ENCODE measurements at places on chromosomes 3 and 15. TPM values are rescaled to one million over a fixed set of nuclear protein-coding genes. Genes with fewer than 3 reads are reported as not detected.

Gene CILP
- 3.0 TPM for total RNA-seq

Gene LDHAL6B
- not detected for total RNA-seq

Gene CISH
- total RNA-seq, result 41.1 TPM

Gene PLXND1
- 207 TPM for total RNA-seq

Gene FANCD2
- 3.0 TPM for total RNA-seq

Gene GOLGA8T
- not detected for total RNA-seq

Gene TP53BP1
- total RNA-seq, result 32.1 TPM

Gene CPNE9
- not detected for total RNA-seq

Gene FILIP1L
- total RNA-seq, result 21.0 TPM

Gene FOXP1
- total RNA-seq, result 114 TPM

Gene SNURF
- total RNA-seq, result 7.0 TPM

Gene DPPA2
- total RNA-seq, result not detected

Gene ZPLD1
- total RNA-seq, result not detected

Gene KLHL40
- total RNA-seq, result not detected

Gene CAND2
- total RNA-seq, result 2.3 TPM

Gene GPR15
- total RNA-seq, result 2.1 TPM

Gene PIERCE2
- not detected for total RNA-seq

Gene C3orf70
- 1.7 TPM for total RNA-seq

Gene ROBO1
- 29.0 TPM for total RNA-seq

Gene CACNA2D3
- total RNA-seq, result 6.5 TPM

Gene FOXB1
- not detected for total RNA-seq

Gene ZNF662
- total RNA-seq, result 9.5 TPM

Gene UROC1
- total RNA-seq, result not detected

Gene CCR4
- total RNA-seq, result 1.1 TPM

Gene TRIM42
- total RNA-seq, result not detected

Gene KCNMB2
- total RNA-seq, result not detected

Gene MCF2L2
- total RNA-seq, result 1.0 TPM

Gene PXYLP1
- total RNA-seq, result 6.8 TPM

Gene ZMAT3
- total RNA-seq, result 19.5 TPM

Gene GOLGA6A
- not detected for total RNA-seq

Gene DTWD1
- total RNA-seq, result 10.8 TPM

Gene FBXW12
- total RNA-seq, result not detected

Gene ACP3
- 13.6 TPM for total RNA-seq

Gene CD200R1
- 0.76 TPM for total RNA-seq

Gene CNTN6
- 29.3 TPM for total RNA-seq

Gene CMTM7
- total RNA-seq, result 45.8 TPM

Gene FGD5
- total RNA-seq, result 52.4 TPM

Gene SNTN
- total RNA-seq, result 17.8 TPM

Gene CPOX
- total RNA-seq, result 13.4 TPM

All from upper lobe of left lung (tissue), 6 donors.